ENCODE measurements at places on chromosomes 7 and 10. TPM values are rescaled to one million over a fixed set of nuclear protein-coding genes. Genes with fewer than 3 reads are reported as not detected.

DNA sequence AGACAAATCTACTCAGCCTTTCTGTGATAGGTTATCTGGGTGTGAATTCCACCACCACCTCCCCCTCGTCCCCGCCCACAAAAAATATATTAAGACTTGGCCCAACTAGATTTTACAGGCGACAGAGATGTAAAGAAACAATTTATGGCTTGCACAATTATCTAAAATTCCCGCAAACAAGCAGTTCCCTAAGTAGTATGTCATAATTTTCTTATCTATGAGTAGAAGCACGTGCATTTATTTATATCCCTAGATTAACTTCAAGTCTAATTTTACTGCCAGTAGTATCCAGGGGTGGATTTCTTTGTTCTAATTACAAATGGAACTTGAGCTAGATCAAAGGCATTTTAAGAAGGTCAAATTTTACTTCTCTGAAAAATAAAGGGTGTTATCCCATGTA, 1.7 kb downstream of the TSPAN12 start:
- no peak for DNase-seq

DNA sequence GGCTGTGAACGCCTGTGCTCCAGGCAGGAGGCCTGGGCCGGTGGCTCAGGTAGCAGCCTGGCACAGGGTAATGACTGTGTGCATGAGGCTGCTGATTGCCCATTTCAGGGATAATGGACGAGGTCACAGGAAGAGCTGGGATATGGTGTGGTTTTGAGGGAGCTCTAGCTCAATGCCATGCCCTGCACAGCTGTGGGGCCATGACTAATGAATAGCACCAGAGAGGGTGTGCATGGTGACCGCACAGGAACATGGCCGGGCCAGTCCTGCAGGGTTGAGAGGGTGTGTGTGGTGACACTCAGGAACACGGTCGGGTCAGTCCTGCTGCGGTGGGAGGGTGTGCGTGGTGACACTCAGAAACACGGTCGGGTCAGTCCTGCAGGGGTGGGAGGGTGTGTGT, 21.8 kb downstream of the NKX6-2 start:
- no peak for DNase-seq

DNA sequence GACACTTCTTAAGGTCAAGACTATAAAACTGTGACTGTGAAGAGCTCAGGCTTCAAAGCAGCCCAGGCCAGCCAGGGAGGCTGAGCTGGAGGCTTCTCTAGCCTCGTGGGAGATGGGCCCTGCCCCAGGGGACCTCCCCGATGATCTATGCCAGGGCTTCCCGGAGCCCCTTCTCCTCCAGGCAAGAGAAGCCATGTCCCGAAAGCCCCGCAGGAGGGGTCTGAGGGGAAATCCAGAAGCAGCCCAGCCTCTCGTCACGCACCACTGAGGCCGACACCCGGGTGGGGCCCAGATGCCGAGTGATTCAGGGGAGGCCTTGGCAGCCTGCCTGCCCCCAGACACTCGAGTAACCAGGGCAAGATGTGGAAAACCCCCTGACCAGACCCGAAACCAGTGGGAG, 63.7 kb downstream of the PROSER2 start:
- peak; percentile 48 for DNase-seq

AIMP2 gene
- 288 TPM for total RNA-seq

Measured in A172 (cell line).